ENCODE measurements at places on chromosomes 11 and 22. TPM values are rescaled to one million over a fixed set of nuclear protein-coding genes. Genes with fewer than 3 reads are reported as not detected.

GAL3ST1 gene
- 0.33 TPM for total RNA-seq

DNA sequence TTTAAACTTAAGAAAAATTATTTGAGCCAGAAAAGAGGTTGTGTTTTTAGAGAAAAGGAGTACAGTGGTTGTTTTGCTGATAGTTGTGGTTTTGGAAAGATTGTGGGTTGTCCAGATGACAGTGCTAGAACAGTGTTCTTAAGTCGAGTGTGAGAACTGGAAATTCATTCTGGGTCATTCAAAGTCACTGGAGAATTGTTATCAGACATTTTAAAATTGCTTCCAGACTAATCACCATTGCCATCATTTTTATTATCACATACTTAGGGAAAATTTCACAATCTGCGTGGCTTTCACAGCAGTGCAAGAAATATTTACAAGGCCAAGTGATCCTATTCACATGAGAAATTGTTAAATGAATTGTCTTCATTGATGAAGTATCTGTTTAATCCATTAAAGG is 242.2 kb upstream of the DDI1 start:
- DNase-seq: no peak

GRCh38 chr22:19831016-19831415 is 23.7 kb downstream of the GNB1L start:
- DNase-seq: peak; percentile 36

- DNase-seq: no peak
Observed at GRCh38 chr11:71438650-71439049, 9.5 kb downstream of the DHCR7 start.

DNA sequence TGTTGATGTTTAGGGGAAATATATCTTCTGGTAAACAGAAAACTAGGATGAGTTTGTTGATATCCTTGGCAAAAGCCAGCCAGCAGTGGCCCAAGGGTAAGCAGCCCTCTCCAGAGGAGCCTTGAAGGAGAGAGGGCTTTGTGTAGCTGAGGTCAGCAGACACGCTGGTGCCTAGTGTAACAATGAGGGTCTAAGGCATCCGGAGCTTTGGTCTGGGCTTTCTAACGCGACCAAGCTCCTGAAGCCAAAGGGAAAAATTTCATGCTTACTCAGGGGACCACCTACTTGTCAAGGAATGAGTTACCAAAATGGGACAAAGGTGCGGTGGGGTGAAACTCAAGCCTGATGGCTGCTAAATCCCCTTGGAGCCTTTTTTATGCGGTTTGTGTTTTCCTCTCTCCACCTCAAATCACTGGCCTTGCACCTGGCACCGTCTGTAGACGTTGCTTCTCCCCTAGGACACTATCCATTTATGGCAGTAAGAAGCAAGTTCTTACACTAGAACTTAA is 134.9 kb downstream of the DBX1 start:
- DNase-seq: no peak

ROBO4 gene
- total RNA-seq: 16.2 TPM

GRCh38 chr22:39132281-39132680 is 20.2 kb downstream of the CBX7 start:
- DNase-seq: no peak

DEFB131B gene
- not detected for total RNA-seq

DNA sequence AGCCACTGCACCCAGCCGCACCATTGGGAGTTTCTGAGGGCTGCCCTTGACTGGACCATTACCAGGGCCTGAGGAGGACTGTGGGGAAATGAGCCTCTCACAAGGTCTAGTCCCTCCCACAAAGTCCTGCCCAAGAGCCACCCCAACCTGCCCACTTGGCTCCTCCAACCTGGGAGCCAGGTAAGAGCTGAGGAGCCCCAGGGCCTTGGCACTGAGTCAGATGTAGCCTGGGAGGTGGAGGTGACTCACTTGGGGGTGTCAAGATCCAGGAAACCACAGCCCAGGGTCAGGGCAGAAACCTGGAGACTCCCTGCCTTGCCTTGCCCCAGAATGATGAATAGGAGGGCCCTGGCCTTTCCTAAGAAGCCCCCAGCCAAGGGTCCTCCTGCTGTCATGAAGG is 25.8 kb upstream of the P2RY2 start:
- DNase-seq: no peak

SLC22A12 gene
- not detected for total RNA-seq

PCSK7 gene
- 25.3 TPM for total RNA-seq

- DNase-seq: no peak
Observed at GRCh38 chr11:34323601-34324000, 34.2 kb downstream of the ABTB2 start.

- no peak for DNase-seq
Observed at GRCh38 chr11:75315439-75315805, 36.0 kb downstream of the ARRB1 start.

GRCh38 chr11:131944736-131945135 is 574.3 kb downstream of the NTM start:
- DNase-seq: no peak

DNA sequence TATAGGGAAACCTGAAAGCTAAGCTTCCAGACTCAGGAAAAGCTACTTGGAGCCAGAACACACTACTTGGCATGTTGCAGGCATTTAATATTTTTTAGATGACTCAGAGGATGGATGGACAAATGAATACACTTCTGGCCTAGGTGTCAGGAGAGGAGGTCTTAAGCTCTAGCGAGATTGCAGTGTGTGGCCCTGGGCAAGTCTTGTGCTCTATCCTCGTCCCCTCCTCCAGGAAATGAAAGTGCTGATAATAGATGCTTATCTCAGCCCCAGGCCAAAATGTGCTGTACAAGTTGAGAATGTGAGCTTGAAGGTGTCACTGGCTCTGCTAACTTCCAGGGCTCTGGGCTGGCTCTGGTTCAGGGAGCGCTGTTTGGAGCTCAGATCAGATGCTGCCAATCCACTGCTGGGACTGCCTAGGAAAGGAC is 136.3 kb downstream of the PKNOX2 start:
- no peak for DNase-seq

- DNase-seq: no peak
Observed at GRCh38 chr11:126111458-126112116, 48.9 kb upstream of the CDON start.

- no peak for DNase-seq
Observed at GRCh38 chr11:73991471-73992006, 8.9 kb upstream of the UCP2 start.

DNA sequence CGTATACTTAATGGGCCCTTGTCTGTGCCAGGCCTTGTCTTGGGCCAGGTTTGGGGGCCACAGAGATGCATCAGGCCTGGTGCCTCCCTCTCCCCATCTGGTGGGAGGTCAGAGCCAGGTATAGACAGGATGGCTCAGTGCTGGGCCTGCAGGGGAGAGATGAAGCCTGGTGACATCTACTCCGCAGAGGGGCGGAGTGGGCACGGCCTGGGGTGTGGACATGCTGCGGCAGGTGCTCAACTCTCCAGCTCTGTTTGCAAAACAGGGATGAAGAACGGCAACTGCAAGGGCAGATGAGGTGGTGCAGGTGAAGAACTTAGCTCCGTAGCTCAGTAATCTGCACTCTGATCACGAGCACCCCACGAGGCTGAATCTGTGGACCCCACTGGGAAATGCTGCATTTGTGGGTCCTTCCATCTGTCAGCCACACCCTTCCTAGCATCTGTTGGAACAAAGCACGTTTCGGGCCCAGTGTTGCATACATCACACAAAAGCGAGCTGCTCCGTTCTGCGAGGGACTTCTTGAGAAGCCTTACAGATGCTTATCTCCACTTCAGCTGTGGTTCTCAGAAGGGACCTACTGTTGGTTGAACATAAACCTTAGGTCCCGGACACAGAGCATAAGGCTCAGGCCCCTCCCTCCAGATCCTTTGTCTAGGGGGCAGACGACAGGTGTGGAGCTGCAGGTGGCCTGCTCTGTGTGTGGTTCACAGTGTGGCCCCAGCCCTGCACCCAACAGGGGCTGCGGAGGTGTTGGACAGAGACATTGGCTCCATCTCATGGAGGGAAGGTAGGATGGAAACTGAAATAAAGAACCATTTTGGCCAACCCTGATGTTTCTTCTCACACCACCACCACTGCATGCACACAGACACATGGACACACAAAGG is 78.3 kb downstream of the LRRC32 start:
- DNase-seq: no peak

DNA sequence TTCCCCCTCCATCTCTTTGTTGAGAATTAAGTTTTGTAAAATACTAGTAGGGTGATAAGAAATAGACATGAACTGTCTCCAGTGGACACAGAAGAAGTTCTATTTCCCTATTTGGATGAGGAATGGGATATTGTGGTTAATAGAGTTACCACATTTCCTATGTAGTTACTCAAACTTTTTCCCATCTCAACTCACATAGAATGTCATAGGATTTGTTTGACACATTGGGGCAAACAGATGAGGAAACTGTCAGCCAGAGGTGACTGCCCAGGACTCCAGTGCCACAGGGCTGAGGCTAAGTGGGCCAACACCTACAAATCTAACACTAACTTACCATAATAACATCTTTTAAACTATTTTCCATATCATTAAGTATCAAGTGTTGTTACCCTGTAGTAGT is 58.3 kb downstream of the CCDC83 start:
- no peak for DNase-seq

DNA sequence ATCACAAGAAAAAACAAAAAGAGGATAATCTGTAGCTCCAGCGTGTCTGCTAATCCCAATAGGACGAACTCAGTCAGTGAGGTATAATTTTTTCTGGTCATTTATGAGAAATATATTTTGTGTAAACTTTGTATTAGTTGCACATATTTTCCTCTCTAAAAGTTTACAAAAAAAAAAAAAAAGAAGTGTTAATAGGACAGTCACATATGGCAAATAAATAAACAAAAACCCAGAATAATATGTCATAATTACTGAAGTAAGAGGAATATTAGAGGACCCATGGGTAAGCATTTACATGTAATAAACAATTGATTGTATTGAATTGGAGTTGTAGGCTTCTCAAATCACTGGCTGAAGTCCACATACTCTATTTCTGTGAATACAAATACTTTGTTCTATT is at the start of gene OR5F1:
Gene OR5F1, minus strand, starts transcription at position 101 of the 400 bp plus-strand sequence. Its CDS starts 0 bp downstream, at position 101.
- DNase-seq: no peak

DNA sequence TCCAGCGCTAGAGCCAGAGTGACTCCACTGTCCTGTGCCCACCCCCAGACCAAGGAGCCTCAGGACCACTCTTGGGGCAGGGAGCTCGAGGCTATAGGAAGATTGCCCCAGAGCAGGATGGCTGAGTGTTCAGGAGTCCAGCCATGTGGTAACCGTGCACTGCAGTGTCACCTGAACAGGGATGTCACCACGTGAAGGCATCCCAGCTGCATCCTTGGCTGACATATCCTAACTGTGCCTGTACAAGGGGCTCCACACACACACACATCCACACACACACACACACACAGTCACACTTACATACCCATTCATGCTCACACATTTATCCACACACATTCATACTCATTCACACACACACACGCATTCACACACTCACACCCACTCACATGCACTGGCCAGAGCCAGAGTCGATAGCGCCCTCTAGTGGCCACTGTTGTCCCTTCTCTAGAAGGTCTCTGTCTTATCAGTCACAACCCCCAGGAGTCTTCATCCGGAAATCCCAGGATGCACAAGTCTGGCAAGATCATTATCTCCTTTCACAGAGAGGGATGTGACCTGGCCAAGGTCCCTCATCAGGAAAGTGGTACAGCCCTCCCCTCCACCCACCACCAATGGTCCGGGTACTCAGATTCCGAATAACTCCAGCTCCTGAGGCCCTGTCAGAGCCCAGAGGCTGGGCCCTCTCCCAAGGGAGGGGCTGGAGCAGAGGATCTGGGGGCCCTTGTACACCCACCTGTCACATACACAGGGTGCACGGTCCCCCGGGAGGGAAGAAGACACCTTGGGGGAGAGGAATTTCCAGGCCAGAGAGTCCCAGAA is 55.1 kb downstream of the IGLL5 start:
- peak; percentile 55 for DNase-seq

DCPS gene
- total RNA-seq: 12.1 TPM

- no peak for DNase-seq
Observed at GRCh38 chr11:130778705-130779104, 137.6 kb downstream of the SNX19 start.

LDLRAD3 gene
- total RNA-seq: 7.0 TPM

GRCh38 chr11:27861706-27862430 is 161.6 kb upstream of the BDNF start:
- no peak for DNase-seq

- no peak for DNase-seq
Observed at GRCh38 chr11:9263840-9264315, 1.3 kb downstream of the DENND5A start.

DNA sequence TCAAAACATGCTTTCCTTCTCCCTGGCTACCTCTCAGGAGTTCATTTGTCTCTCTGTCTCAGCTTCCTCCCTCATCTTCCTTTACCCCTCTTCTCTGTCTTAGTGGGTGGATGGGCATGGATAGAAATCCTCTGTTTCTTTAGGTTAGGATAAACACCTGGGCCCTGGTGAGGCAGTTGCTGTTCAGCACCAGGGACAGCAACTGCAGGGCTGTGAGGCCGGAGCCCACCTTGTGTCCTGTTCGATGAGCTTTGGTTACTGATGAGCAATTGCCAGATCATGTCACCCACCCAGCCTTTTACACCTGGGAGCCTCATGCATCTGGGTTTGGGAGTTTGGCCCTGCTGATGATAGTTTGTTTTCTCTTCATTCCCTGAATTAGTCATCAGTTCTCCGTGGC is 6.1 kb upstream of the CRYBB3 start:
- DNase-seq: no peak

- no peak for DNase-seq
Observed at GRCh38 chr22:34878171-34878570, 187.8 kb upstream of the ISX start.

DNA sequence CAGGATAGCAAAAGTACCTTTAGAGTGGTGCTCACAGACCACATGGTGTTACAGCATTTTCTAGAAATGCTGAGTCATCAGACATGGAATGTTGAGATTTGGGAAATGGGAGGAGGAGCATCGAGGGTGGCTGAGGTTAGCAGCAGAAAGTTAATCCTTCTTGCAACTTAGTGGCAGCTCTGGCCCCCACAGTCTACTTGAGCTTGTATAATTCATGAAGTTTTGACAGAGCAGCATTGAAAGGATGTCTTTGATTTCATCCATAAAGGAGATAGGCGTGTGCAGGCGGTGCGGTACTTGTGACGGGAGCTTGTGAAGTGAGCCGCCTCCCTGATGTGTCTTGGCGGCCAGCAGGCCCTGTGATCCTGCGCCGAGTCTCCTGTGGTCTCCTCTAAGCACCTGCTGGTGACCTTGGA is 330.5 kb downstream of the TBC1D22A start:
- no peak for DNase-seq

DNA sequence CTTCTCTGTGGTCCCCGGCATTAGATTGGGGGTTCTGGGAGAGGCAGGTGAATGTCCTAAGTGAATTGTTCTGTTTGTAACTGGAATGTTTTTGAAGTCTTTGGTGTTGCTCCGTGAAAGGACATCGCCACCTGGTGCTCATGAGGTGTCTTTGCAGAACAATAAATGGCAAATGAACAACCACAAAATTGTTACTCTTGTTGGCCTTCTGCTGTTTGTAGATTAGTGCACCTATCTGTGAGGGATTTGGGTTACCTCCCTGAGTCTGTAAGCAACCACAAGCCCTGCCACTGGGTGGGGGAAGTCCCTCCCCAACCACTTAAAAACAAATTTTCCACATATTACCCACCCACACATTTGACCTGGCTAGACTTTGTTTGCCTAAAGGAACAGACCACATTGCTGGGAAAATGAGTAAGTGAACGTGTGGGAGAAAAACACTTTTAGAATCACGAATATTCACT is 4.7 kb downstream of the MPEG1 start:
- no peak for DNase-seq

All from right atrium auricular region (tissue), 2 donors.